PC-3 (cell line): ENCODE measurements at places on chromosomes 7 and 10.

DNA sequence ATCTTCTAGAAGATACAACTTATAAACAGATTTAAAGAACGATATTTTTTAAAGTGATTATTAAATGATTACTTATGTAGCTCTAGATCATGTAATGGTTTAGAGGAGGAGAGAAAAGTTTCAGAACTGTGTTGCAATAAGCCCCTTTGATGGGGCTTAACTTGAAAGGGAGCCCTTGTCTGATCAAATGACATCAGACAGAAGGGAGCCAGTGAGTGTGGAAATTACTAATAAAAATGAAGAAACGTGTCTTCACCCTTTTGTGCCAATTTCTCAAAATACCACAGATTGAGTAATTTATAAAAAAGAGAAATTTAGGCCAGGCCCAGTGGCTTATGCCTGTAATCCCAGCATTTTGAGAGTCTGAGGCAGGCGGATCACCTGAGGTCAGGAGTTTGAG, 318.2 kb downstream of the EXOC4 start:
- no peak for DNase-seq

DNA sequence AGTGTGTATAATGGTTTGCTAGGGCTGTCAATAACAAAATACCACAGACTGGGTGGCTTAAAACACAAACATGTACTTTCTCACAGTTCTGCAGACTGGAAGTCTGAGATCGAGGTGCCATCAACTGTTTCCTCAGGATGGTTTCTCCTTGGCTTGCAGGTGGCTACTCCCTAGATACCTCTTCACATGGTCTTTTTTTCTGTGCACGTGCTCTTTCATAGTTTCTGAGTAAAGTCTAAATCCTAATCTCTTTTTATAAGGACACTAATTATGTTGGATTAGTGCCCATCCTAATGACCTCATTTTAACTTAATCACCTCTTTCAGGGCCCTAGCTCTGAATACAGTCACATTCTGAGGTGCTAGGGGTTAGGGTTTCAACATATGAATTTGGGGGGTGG, 65.9 kb downstream of the AMPH start:
- DNase-seq: no peak

GRCh38 chr7:138974675-138975292, 6.4 kb downstream of the KIAA1549 start:
- no peak for DNase-seq

GRCh38 chr10:112374724-112375541, 1.0 kb downstream of the ACSL5 start:
- DNase-seq: no peak

DNA sequence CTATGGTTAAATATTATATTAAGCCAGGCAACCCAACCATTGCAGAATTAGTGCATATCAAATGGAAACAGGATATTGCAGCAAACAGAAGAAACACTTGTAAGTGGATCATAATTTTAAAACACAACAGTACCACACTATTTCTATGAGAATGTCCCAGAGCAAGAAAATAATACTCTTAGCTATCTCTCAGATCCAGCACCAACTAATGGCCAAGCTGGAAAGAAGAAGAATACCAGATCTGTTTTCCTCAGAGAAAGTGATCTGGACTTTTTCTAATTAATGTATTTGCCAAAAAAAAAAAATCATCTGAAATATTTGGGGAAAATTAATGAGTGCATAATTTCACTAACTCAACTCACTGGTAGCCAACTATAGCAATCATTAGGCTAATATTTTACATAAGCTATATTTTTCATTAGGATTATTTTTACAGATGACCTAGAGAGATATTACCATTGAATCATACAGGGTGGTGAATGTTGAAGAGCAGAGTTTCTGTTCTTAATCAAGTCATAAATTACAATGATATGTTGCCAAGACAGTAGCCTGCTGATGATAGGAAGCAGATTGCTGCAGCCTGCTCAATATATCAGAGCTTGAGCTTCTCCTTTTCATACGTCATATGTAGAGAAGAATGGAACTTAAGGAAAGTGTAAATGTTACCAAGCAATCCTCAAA, 995.4 kb upstream of the LRRN3 start:
- DNase-seq: no peak

DNA sequence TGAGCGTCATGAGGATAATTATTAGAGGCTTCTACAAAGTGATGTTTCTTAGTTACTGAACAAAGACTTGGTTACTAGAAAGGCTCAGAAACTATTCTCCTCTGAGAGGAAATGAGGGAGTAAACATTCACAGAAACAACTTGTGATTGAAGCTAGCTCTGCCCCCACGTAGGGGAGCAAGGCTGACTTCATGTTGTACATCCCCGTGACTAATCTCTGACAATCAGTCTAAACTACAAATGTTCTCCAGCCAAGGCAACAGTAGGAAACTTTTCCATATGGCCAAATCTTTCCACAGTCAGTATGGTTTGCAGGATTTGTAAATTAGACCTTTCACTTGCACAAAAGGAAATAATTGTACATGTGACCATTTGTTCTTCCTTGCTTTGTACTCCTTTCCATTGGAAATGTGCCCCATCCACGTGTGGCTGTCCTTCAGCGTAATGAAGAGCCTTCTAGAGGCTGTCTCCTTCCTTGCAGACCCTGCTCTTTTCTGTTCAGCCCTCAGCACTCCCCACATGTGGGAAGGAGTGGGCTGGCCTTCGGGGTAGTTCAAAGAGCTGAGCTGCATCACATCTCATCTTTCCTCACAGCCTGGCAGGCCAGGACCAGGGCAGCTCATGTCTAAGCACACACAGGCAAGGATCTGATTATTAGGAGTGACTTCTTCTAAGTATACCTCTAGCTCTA, 93.5 kb downstream of the PCGF5 start:
- DNase-seq: no peak

- DNase-seq: peak; percentile 59
Measured at GRCh38 chr7:100604028-100604975, 2.1 kb downstream of the PCOLCE start.

- no peak for DNase-seq
Measured at GRCh38 chr10:36771725-36772124, 353.7 kb upstream of the ANKRD30A start.

- DNase-seq: no peak
Measured at GRCh38 chr7:129169686-129170440, 18.6 kb upstream of the SMO start.

DNA sequence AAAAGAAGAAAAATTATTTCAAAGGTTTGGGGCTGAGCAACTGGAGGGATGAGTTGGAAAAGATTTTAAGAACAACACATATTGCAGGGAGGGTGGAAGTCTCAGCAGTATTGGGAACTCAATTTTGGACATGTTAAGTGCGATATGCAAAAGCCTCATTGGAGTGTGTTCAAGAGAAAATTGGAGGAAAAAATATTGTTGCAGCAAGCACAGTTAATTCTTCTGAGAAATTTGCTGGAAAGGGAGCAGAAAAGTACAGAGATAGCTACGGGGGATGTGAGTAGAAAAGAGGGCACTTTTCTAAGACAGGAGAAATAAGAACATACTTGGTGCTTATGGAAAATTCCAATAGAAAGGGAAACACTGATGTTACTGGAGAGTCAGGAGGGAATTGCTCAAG, 59.8 kb upstream of the MAGI2 start:
- no peak for DNase-seq

DNA sequence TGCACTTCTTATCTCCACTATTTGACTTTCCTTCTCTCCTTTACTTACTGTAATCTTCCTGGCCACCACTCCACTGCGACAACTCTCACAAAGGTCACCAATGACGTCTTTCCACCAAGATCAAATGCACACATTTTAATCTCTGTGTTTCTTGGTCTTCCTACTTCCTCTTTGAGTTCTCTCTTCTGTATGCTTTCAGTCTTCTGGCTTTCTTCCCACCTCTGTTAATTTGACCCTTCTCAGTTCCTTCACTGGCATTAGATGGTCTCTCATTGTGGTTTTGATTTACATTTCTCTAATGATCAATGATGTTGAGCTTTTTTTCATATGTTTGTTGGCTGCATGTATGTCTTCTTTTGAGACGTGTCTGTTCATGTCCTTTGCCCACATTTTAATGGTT, 31.9 kb downstream of the FAM107B start:
- no peak for DNase-seq

DNA sequence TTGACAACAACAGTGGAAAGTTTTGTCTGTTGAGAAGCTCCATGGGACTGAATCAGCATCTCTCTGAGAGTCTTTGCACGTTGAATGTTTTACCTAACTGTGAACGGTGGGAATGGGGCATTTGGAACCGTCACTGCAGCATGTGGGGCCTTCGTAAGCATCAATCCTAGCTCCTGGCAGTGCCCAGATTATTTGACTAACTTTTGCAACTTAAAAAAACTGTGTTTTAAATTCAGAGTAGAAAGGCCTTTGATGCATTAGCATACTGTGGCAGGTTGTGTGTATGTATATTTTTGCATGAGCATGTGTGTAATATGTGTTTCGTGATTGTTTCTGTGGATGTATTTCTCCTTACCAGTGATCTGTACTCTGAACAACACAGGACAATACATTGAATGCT, 194.5 kb downstream of the TCF7L2 start:
- no peak for DNase-seq

DNA sequence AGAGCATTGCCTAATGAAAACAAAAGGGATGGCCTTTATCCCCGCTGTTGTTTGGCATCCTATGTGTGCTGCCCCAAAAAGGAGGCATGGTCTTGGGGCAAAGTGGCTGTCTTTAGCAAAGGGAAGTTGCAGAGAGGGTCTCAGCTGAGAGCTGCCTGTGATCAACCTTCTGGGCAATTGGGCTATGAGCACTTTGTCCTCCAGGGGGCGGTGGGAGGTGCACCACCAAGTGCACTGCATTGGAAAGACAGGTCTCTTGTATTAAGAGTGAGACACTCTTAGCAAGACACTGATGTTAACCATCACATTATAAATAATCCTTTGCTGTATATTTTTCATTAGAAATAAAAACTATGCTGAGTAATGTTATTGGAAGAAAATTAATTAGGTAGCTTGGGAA, 314.8 kb downstream of the POM121L12 start:
- DNase-seq: peak; percentile 21

DNA sequence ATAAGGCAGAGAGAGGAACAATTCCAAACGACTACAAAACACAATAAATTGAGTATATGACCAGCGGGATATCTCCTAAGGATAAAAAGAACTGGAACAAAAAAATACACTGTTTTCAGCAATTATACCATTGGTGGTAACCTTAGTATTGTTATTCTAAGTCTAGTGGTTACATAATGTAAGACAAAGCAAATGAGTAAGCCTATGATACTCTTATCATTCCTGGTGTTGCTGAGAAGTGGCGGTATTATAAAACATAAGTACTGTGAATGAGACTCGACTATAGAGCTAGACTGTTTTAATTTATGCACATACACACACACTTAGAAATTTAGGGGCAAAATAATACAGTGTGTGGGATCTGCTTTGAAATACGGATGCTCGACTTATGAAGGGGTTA, 107.7 kb downstream of the NRBF2 start:
- DNase-seq: no peak

DNA sequence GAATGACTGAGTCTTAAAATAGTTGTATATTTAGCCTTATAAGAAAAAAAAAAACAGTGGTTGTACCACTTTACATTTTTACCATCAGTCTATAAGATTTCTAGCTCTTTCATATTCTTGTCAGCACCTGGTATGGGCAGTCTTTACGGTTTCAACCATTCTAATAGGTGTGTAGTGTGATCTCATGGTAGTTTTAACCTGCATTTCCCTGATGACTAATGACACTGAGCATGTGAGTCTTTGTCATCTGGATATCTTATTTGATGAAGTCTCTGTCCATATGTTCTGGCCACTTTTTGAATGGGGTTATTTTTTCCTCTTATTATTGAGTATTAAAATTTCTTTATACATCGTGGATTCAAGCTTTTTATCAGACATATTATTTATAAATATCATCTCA, 365.3 kb upstream of the IGFBP3 start:
- peak; percentile 59 for DNase-seq

DNA sequence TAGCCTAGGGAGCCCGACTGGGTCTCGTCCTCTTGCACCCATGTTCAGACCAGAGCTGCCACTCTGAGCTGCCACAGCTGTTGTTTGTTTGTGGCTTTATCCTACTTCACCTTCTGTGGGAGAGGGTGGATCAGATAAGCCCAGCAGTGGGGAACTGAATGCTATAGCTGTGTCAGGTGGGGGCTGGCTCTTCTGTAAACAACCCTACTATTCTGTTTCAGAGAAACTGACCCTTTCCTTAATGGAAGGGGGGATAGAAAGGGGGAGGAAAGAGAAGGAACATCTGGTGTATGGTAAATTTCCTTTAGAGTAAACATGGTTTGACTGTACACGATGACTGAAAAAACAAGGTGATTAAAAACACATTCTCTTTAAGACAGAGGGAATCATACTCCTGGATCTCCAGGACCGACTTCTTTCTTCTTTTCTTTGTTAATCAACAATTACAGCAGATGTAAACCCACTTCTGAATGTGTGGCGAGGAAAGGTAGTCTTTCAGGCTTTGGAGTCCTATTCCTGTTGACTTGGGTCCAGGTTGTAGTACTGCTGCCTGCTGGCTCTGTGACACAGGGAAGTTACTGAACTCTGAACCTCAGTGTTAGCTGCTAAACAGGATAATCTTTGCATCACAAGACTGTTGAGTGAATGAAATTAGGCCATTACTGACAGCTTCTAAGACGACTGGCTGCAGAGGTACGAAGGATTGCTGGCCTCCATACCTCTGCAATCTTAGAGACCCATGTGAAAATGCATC, 6.0 kb downstream of the PRXL2A start:
- no peak for DNase-seq

GRCh38 chr7:21028186-21028585, 241.5 kb upstream of the SP8 start:
- DNase-seq: peak; percentile 17

GRCh38 chr10:113735913-113736312, 15.6 kb upstream of the PLEKHS1 start:
- DNase-seq: no peak

DNA sequence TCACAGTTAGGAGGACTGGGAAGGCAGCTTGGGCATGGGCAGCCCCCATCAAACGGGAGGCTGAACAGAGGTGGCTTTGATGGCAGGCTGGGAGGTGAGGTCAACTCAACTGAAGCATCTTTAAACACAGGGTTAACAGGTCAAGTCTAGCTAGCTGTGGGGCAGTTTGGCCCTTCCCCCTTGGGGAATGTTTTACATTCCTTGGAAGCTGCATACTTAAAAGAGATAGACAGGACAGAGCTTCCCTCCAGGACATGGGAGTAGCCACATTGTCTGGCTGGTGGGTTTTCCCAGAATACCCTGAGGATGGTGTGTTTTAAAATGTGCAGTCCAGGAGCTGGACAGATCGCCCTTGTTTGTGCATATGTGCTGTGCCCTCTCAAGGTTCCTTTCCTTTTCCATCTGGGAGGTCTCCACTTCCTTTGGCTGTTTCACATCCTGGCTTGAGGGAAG, 6.8 kb upstream of the RASSF4 start:
- DNase-seq: no peak

DNA sequence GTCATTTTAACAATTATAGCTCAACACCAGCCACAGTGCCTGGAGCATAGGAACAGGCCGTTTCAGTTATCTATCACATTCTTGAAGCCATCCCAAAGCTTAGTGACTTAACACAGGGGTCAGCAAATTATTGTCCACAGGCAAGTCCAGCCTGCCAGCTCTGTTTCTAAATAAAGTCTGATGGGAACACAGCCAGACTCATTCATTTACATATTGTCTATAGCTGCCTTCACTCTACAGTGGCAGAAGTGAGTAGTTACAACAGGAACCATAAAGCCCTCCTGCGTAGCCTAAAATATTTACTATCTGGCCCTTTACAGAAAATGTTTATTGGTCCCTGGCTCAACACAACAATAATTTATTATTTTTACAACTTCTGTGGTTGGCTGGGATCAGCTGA, 407.5 kb upstream of the AUTS2 start:
- DNase-seq: no peak
